ENCODE measurements at places on chromosomes 13 and 19.

DNA sequence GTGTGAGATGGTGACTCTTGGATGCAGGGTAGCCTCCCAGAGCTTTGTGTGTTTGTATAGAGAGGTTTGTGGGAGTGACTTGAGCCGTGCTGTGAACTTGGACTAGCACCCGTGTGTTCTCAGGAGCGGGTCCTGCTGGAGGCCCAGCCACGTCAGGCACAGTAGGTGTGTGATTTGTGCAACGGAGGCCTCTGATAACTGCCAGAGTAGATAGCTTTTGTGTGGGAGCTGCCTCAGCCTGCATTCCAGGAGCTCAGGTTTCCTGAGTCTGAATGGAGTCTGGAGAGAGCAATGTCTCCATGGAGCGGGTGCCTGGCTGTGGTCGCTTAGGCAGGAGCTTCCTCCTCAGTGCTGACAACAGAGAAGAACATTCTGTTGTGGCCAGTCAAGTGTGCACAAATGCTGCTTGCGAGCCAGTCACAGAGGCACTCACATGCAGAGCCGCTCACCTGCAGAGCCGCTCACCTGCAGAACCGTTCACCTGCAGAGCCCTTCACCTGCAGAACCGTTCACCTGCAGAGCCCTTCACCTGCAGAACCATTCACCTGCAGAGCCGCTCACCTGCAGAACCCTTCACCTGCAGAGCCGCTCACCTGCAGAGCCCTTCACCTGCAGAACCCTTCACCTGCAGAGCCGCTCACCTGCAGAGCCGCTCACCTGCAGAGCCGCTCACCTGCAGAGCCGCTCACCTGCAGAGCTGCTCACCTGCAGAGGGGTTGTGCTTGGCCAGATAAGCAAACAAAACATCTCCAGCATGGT, 32.6 kb downstream of the TFDP1 start:
- DNase-seq = no peak

DNA sequence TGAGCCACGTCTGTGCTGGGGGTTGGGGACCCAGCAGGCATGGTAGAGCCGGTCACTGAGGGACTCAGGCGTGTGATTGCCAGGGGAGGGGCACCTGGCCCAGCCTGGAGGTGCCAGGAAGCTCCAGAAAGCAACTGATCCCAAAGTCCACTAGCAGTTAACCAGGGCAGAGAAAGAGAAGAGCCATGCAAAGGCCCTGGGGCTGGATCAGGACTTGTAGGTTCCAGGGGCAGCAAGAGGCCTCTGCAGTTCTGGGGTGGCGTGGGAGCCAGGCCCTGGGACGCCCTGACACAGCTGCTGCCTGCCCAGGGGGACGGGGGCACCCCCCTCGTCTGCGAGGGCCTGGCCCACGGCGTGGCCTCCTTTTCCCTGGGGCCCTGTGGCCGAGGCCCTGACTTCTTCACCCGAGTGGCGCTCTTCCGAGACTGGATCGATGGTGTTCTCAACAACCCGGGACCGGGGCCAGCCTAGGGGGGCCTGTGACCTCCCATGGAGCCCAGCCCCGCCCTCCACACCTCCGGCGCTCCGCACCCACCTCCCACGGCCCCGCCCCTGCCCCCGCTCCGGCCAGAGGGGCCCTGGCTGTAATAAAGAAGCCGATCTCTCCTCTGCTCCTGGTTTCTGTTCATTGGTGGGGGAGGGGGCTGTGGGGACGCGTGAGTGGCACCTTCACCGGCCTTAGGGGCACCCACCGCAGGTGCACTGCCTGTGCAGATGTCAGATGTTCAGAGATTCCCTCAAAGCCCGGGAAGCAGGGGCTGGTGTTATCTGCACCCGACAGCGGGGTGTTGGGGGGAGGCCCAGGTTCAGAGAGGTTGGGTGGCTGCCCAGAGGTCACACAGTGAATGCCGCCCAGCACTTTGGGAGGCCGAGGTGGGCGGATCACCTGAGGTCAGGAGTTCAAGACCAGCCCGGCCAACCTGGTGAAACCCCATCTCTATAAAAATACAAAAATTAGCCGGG, 4.1 kb downstream of the AZU1 start:
- no peak for DNase-seq

GRCh38 chr19:8208119-8208921, 850 bp upstream of the CERS4 start:
- no peak for DNase-seq

- no peak for DNase-seq
These were observed 15.3 kb upstream of the COLGALT1 start for GRCh38 chr19:17540174-17540573.

GRCh38 chr13:98915563-98915962, 62.3 kb downstream of the DOCK9 start:
- no peak for DNase-seq

- DNase-seq = no peak
These were observed 52.0 kb upstream of the ARGLU1 start for GRCh38 chr13:106619688-106620555.

DNA sequence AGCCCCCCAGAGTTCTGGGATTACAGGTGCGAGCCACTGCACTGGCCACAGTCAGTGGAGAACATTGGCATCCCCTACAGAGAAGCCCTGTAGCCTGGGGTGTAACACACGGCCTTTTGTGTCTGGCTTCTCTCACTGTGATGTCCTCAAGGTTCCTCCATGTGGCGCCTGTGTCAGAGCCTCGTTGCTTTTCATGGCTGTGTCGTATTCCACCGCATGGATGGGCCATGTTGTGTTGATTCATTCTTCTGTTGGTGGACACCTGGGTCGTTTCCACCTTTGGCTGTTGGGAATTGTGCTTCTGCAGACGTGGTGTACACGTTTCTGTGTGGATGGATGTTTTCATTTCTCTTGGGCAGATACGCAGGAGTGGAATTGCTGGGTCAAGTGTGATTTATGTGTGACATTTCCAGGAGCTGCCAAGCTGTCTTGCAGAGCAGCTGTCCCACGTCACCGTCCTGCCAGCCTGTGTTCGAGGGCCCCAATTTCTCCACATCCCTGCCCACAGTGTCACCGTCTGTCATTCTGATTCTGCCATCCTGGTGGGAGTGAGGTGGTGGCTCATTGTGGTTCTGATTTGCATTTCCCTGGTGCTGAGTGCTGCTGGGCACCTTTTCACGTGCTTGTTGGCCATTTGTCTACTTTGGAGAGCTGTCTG, 59.4 kb downstream of the KDM4B start:
- no peak for DNase-seq

DNA sequence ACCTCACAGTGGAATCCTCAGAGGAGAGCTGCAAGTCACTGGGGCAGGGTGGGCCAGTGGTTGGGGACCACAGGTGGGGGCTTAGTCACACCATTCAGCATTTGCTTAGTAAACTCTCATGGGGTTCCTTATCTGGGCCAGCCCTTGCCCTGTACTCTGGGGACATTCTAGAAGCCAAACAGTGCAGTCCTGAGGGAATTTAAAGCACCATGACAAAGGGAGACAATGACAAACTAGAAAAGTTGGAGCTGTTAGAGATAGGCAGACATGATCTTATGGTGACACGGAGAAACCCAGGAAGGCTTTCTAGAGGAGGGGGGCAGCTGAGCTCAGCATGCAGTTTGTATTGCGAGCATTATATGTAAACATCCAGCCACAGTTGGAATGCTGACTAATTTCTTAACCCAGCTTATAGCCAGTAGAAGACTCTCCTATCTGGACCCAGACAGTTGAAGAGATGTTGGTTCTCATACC, 87.6 kb downstream of the ZNF429 start:
- DNase-seq = no peak

- no peak for DNase-seq
These were observed 12.3 kb upstream of the CADM4 start for GRCh38 chr19:43651758-43652545.

DNA sequence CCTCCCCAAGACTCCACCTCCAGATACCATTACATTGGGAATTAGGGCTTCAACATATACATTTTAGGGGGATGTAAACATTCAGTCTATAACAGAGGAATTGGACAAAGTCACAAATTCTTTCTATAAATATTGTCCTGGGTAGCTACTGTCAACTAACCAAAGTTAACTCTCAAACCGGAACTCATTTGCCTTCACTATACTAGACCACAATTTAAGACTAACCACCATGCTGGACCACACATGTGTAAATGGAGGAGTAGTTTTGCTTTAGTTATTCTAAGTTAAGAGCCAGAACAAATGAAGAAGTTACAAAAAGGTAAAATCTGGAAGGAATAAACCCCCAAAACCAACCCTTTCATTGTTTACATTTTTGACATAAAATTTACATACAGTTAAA, 222.8 kb downstream of the NDFIP2 start:
- no peak for DNase-seq

DNA sequence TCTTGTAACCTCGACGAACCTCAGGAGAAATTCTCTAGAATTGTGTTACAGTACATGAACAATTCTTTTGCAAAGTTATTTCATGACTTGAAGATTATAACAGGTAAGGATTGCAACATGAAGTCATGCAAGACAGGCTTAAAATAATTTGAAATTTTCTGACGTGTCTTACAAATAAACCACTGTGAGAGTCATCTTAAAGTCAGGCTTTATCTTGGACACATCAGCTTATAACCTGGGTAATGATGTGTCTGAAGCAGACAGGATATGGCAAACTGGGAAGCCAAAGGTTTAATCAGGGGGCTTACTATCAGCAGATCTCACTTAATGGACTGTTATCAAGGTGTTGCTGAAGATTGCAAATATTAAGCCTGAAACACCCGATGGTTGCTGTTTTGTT, 407.8 kb downstream of the KLF5 start:
- no peak for DNase-seq

- no peak for DNase-seq
These were observed 104.4 kb downstream of the ZDHHC20 start for GRCh38 chr13:21354721-21355120.

DNA sequence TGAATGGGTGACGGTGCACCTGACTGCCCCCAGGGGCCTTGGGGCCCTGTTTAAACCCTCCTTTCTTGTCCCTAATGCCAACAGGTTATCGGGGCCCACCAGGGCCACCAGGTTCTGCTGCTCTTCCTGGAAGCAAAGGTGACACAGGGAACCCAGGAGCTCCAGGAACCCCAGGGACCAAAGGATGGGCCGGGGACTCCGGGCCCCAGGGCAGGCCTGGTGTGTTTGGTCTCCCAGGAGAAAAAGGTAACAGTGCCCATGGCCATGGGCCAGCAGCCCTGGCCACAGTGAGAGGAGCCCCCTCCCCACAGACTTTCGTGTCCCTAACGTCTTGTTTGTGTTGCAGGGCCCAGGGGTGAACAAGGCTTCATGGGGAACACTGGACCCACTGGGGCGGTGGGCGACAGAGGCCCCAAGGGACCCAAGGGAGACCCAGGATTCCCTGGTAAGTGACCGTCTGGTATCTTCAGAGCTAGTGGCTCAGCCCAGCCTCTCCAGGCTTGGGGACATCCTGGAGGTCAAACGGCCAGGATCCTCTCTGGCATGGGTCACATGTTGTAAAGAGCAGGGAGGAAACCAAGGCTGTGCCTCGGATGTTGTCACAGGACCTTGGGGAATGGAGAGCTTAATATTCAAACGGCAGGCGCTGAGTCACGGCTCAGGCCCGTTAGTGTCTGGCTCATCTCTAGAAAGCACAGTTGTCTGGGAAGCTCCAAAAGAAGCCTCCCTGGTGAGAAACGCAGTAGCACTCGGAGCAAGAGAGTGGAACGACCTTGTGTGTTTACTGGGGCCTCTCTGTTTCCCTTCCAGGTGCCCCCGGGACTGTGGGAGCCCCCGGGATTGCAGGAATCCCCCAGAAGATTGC, 58.3 kb downstream of the RAB20 start:
- DNase-seq = no peak

DNA sequence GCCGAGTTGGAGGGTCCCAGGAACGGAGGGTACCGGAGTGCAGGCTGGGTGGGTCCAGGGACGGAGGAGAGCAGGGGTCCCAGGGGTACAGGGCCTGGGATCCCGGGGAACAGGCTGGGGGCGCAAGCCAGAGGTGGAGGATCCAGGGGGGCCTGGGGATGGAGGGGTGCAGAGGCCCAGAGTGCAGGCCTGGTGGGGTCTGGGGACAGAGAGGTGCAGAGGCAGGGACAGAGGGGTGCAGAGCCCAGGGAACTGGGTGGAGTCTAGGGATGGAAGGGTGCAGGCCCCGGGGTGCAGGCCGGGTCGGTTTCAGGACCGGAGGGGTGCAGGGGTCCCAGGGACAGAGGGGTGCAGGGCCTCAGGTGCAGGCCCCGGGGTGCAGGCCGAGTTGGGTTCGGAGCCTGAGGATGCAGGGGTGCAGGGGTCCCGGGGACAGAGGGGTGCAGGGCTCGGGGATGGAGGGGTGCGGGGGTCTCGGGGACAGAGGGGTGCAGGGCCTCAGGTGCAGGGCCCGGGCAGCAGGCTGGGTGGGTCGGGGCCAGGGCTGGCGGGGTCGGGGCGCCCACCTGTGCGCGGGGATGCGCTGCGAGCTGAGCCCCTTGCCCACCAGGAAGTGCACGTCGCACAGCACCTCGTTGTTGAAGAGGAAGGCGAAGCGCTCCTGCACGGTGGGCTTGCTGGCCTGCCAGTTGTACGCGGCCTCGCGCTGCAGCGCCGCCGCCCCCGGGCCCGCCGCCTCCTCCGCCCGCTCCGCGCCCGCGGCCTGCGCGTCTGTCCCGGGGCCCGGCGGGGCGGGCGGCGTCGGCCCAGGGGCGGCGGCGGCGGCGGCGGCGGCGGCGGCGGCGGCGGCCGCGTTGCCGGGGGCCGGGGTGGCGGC, 545 bp downstream of the BTBD2 start:
- no peak for DNase-seq

GRCh38 chr19:2129486-2129885, 21.9 kb downstream of the AP3D1 start:
- no peak for DNase-seq

GRCh38 chr13:42137856-42138537, 89.5 kb downstream of the DGKH start:
- DNase-seq = no peak

DNA sequence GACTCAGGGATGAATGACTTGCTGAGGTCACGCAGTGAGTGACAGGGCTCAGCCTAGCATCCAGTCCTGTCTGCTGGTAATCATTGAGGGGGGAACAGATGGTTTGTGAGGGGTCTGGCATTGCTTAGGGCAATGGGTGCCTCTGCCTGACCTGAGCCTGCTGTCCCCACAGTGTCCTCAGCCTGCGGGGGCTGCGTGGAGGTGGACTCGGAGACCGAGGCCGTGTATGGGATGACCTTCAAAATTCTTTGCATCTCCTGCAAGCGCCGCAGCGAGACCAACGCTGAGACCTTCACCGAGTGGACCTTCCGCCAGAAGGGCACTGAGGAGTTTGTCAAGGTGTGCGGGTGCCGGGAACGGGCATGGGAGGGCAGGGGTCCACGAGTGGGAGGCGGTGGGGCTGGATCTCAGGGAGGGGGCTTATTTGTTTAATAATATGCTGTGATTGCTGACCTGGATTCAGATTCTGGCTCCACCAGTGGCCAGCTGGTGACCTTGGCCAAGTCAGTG, 2.1 kb downstream of the SCN1B start:
- DNase-seq = no peak

DNA sequence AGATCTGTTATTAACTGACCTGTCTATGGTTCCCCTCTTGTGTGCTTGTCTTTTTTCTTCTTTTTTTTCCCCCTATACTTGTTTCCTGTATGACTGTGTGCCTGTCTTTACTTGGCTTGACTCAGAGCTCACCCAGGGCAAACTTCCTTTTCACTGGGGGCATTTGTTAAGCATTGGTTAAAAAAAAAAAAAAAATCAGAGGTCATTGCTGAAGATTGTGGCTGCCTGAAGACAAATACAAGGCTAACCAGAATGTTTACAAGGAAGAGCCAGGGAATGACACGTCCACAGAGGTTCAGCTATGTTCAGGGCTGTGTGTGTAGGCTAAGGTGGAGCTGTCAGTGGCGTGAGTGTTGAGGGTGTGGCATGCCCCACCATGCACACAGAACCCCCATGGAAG, 47.1 kb downstream of the LNX2 start:
- DNase-seq = no peak
